ENCODE measurements at places on chromosomes 2 and 18.

DNA sequence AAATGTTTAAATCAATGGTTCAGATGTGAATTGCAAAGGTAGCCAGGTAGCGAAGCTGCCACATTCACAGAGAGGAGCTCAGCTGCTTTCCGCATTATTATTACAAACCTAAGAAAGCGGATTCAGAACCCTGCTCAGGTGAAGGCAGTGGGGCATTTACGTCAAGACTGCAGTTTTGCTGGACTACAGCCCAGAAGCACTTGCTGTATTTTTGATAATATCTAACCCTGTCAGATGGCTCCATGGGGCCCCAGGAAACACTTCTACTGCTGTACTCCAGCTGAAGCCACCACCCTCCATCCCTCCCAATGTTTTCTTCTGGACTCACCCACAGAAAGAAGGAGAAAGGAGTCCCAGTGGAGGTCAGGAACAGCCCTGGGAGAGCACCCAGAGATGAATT is 96.9 kb downstream of the TPO start:
- no peak for DNase-seq

- DNase-seq: no peak
These were observed 2.3 kb downstream of the WIPF1 start for GRCh38 chr2:174595116-174595809.

- DNase-seq: no peak
These were observed 1.4 kb downstream of the SMC6 start for GRCh38 chr2:17752246-17752645.

GRCh38 chr2:6384341-6384740 is 481.4 kb downstream of the CMPK2 start:
- no peak for DNase-seq

GRCh38 chr2:120044336-120044735 is 31.5 kb downstream of the EPB41L5 start:
- peak; percentile 27 for DNase-seq

DNA sequence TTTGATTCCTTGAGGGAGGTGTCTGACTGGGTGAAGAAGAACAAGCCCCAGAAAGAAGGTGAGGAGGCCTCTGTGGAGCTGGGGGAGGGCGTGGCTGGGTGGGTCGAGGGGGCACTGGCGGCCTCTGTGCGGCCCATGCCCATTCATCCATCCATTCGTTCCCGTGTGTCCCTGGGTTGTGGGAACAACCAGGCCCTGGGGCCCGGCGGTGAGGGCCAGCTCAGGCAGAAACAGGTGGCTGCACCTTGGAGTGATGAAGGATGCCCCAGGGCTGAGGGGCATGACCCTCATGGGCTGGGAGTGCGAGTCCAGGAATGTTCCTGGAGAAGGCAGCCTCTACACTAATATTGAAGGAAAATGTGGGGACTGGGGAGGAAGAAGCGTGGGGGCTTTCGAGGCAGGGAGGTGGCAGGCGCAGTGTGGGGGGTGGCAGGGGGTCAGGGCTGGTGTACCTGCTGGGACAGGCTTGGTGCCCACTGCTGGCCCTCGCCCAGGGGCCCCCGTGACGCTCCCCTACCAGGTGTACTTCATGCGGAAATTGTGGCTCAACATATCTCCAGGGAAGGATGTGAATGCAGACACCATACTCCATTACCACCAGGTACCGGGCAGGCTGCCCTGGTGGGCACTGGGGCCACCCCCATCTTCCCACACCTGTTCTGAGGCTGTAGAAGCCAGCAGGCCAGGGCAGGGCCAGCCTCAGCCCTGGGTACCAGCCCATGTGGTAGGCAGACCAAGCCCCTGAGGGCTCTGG is 11.2 kb upstream of the GPR17 start:
- DNase-seq: no peak

DNA sequence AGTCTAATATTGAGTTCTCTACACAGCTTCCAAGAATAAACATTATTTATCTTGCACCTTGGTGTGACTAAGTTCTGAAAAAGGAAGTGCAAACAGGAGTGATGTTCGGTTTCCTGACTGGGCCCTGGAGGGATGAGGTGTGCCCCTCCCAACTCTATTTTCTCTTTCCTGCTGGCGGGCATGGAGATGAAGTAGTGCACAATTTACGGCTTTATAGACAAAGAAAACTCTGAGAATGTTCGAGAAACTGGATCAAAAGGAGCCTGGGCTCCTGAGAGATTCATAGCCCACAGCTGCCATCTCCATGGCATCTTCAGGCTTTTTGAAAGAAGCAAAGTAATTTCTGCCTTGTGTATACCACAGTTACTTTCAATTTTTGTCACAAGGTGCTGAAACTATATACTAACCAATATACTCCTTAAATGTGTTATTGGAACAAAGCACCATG is 22.3 kb downstream of the LRATD1 start:
- DNase-seq: no peak

DNA sequence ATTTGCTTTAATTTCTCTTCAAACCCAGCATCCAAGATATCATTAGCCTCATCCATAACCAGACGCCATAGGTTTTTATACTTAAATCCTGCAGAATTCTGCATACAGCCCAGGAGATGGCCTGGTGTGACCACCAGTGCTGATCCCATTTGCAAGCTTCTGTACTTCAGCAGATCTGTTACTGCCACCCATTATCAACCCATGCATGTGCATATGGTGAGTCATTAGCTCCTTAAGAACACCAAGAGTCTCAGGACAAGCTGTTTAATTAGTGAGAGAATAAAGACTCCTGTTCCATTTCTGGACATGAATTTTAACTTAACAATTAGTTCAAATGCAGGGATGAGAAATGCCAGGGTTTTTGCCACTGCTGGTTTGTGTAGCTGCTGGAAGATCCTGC is 110.7 kb upstream of the TANK start:
- DNase-seq: no peak

DNA sequence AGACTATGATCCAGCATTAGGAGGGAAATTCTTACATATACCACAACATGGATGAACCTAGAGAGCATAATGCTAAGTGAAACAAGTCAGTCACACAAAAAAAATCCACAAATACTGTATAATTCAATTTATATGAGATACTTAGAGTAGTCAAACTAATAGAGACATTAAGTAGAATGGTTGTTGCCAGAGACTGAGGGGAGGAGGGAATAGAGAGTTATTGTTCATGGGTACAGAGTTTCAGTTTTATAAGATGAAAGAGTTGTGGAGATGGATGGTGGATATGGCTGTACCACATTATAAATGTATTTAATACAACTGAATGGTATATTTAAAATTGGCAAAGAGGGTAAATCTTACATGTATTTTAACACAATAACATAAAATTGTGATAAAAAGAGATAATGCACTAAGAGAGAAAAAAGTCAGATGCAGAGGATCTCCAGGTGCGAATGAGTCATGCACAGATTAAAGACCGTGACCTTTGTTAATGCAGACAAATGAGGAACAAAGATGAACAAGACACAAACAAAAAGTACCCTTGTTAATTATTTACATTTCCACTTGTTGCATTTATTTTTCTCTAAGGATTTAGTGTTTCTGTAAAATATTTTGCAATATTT is 541.7 kb upstream of the MEX3C start:
- DNase-seq: no peak

DNA sequence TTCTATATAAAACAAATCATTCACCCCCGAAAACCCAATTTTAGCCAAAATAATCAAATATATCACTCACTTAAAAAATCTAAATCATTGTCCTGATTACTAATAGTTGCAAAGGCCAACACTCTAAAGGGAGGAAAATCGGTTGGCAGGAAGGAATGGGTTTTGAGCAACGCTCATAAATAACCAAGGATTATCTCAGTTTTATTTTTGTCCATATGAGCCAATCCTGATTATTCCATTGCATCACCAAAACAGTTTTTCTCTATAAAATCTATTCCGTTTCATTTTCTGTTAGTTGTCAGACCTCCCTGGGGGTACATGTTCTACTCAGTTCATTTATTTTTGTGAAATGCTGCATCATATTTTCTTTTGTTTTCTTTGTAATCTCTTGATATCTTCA is 174.1 kb downstream of the LRATD1 start:
- DNase-seq: no peak

- no peak for DNase-seq
These were observed 228.7 kb downstream of the HAUS1 start for GRCh38 chr18:46332921-46333341.

DNA sequence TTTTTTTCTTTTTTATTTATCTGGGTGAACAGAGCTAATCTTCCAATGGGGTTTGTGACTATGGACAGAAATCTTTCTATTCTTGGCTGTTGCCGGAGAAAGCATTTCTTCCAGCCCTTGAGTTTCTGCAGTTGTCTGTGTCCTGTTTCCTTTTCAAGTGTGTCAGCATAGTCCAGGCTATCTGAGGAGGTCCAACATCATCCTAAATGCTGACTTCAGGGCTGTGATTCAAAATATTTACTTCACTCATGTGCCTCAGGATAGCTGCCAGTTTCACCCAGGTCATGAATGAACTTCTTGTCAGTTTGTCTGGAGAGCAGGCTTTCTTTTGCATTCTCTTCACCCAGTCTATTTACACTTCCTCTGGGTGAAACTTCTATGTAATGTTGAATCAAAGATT is 27.9 kb downstream of the ITGAV start:
- no peak for DNase-seq

DNA sequence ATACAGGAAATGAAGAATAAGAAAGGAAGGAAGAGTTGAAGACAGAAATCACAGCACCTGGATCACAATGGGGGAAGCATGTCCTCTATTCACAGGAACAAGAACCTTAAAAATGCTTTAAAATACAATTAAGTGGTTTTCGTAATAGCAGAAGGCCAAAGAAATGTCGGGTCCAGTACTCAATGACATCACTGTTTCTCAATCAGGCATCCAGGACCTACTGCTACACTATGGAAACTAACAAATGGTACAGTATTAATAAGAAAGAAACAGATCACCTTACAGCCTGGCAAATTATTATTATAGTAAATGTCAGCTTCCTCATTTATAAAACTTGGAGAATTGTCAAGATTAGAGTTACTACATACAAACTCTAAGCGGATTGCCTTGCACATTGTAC is 15.8 kb downstream of the HNRNPLL start:
- peak; percentile 81 for DNase-seq

All from iris pigment epithelial cell (primary cell).